ENCODE measurements at places on chromosomes 6 and 20.

DNA sequence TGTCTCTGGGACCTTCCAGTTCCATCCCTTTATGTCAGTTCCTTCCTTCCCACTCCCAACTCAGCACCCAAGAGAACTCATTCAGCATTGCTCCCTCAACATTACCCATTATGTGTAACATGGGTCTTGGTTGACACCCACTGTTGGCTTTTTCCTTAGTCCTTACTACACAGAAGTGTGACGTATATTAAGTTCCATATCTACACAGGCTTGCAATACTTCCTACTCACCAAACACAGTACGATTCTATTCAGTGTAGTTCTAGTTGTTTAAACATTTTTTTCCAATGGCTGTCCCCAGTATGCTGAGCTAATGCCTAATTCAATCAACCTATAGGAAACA is 37.7 kb downstream of the ARHGAP18 start:
- peak; percentile 42 for DNase-seq

- DNase-seq: no peak
These were observed 63.2 kb downstream of the PKIB start for GRCh38 chr6:122673343-122673961.

GRCh38 chr20:57785720-57786119 is 75.9 kb upstream of the PMEPA1 start:
- DNase-seq: no peak

DNA sequence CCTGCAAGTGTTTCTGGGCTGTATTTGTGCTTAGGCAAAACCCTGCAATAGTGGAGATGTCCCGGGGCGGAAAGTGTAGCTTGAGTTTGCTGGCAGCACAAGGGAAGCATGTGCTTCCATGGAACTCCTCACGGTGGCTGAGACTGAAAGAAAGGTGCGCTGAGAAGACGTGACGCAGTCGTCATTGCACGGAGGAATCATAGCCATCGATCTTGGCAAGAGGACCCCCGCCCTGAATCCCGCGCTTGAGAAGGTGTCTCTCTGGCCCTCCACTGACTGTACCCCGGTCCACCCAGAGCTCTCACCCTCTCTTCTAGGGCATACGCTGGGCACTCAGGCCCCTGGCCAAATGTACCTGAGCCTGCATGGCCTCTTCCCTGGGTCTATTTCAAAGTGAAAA is 1081.8 kb upstream of the DEFB115 start:
- no peak for DNase-seq

GRCh38 chr6:63740709-63741108 is 105.1 kb downstream of the PHF3 start:
- DNase-seq: no peak

DNA sequence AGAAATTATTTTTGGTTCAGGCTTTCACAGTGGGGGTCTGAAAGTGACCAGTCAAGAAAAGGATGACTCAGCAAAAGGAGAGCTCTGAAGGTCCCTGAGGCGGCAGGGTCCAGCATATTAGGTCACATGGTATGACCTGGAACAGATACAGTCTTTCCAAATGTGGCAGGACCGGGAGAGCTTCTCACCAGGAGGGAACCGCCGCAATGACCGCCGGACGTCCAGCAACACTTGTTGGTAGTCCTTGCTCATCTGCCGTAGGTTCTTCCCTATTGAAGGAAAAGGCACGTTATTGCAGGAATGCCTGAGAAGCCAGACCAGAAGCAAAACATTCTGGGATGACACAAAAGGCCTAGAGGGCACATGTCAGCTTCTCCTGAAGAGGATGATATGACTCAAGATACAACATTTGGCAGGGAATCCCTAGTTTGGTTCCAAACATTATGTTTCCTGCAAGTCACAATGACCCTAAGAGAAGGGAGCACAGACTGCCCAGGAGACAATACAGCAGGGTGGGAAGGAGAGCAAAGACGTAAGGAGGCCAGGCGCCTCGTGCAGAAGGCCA is 17.4 kb downstream of the TBC1D20 start:
- no peak for DNase-seq

- no peak for DNase-seq
These were observed 6.5 kb upstream of the DST start for GRCh38 chr6:56649053-56649769.

DNA sequence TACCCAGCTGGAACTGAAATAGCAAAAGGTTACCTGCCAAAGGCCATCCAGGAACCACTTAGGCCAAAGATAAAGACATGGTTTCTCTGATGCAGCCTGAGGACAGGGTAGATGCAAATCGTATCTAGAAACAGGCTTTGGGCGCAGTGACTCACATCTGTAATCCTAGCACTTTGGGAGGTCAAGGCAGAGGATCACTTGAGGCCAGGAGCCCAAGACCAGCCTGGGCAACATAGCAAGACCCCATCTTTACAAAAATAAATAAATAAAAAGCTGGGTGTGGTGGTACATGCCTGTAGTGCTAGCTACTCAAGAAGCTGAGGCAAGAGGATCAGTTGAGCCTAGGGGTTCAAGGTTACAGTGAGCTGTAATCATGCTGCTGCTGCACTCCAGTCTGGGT is 52.9 kb upstream of the RNF144B start:
- no peak for DNase-seq

GRCh38 chr20:50610212-50610718 is 81.1 kb downstream of the RIPOR3 start:
- DNase-seq: no peak

DNA sequence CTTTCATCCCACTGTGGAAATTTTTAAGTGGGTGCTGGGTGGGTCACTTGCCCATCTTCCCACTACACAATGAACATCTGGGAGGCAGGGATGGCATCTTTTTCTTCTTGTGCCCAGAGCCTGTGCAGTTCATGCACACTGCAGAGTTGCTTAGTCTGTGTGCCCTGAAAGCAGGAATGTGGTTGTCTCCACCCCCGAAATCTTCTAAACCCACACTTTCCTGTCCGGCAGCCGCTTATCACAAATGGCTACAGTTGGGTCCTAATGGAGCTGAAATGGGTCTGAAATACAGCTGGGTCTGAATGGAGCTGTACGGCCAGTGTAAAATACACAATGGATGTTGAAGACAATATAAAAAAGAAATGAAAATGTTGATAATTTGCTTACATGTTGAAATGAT is 112.1 kb upstream of the PMEPA1 start:
- no peak for DNase-seq

DNA sequence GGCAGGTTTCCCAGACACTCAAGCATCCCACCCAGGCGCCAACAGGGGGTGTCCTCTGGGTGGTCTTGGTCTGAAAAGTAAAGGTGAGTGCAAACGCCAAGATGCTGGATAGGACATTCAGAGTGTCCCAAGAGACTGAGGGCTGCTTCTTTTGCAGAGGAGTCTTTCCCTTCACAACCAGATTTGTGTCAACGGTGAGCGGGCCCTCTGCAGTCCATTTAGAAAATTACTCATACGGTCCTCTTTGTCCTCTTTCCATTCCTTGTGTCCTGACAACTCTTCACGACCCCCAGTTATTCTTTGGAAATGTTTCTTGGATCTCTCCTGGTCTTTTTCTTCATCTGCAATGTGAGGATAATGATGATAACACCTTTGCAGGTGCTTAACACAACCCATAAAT is 257.8 kb downstream of the CDC5L start:
- no peak for DNase-seq

GRCh38 chr6:43809417-43810305 is 39.6 kb downstream of the VEGFA start:
- DNase-seq: no peak

GRCh38 chr20:3190681-3191111 is 13.8 kb downstream of the DDRGK1 start:
- no peak for DNase-seq

DNA sequence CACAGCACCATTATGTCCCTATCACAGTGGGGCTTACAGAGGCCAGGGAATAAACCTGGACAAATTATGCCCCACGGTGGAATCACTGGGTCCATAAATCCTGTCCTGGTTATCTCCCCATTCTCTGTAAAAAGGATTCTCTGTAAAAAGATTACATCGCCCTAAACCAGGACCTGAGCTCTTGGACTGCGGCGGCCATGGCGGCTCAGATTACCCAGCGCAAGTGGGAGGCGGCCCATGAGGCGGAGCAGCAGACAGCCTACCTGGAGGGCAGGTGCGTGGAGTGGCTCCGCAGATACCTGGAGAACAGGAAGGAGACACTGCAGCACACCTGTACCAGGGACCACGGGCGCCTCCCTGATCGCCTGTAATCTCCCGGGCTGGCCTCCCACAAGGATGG is 8.4 kb upstream of the HLA-A start:
- no peak for DNase-seq

DNA sequence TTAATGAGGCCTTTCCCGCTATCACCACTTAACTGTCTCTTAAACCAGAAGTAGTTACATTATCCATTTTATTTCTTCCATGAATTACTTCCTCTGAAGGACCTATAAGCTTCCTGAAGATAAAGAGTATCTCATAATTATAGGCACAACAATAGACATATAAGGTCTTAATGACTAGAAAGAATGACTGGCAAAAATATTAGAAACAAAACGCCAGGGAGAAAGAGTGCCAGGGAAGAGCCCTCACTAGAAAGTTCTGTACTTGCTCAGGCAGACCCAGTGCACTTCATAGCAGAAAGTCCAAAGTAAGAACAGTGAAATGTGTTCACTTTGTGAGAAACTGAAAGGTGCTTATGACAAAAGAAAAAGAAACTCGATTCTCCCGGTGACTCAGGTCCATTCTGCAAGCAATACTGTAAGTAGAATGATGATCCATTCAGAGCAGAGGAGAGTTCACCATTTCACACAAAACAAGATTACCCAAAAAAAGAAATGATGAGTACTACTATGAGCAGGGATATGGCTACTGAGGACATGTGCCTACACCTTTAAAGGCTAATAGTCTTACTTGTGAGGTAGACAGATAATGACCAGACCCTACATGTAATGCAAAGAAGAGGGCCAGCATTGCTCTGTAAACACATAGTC is 5.5 kb downstream of the ZNF334 start:
- no peak for DNase-seq

- no peak for DNase-seq
These were observed 127.4 kb downstream of the C6orf118 start for GRCh38 chr6:165181951-165182414.

DNA sequence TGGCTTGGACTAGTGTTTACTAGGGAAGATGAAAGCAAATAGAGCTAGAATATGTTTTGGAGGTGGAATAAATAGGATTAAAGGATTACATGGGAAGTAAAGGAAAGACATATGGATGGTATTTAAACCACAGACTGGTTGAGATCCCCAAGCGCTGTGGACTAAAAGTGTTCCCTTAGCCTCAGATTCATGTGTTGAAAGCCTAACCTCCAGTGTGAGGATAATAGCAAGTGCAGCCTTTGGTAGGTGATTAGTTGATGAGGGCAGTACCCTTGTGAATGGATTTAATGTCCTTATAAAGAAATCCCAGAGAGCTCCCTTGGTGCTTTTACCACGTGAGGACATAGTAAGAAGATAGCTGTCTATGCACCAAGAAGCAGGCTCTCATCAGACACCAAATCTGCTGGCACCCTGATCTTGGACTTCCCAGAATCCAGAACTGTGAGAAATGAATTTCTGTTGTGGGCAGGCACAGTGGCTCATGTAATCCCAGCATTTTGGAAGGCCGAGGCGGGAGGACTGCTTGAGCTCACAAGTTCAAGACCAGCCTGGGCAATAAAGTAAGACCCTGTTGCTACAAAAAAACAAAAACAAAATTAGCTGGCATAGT is 57.3 kb upstream of the MCM9 start:
- DNase-seq: no peak

- no peak for DNase-seq
These were observed 15.0 kb downstream of the IMPG1 start for GRCh38 chr6:76057469-76057868.

GRCh38 chr6:79168695-79168980 is 65.8 kb downstream of the HMGN3 start:
- no peak for DNase-seq

DNA sequence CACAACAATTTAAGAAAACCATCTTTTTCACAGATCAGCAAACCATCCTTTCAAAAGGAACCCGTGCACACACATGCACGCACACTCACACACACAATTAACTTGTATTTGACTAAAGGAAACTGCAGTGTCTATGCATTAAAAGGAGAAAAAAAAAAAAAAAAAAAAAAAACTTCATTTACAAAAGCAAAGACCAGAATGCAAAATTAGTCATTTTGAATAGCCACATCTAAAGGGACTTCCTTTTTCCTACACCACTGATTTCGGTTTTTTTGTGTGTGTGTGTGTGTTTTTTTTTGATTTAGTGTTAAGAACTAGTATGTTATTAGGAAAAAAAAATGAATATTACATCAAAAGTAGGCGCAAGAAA is 6.3 kb downstream of the ZMYND8 start:
- no peak for DNase-seq

DNA sequence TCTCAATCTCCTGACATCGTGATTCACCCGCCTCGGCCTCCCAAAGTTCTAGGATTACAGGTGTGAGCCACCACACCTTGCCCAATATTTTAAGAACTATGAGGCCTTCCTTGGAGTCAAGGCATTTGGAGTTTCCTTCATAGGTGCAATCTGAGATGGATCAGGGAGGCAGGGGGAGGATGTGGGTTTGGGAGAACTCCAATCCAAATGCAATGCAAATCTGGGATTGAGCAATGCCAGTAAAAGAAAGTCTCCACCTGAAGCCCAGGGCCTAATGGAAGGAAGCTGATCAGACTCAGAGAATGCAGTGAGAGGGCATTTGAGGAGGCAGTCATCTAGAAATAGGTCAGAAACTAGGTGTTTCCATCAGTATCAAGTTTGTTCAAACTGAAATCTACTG is 21.2 kb downstream of the RSPH3 start:
- no peak for DNase-seq

GRCh38 chr6:16930432-16930831 is 169.2 kb upstream of the ATXN1 start:
- DNase-seq: no peak

DNA sequence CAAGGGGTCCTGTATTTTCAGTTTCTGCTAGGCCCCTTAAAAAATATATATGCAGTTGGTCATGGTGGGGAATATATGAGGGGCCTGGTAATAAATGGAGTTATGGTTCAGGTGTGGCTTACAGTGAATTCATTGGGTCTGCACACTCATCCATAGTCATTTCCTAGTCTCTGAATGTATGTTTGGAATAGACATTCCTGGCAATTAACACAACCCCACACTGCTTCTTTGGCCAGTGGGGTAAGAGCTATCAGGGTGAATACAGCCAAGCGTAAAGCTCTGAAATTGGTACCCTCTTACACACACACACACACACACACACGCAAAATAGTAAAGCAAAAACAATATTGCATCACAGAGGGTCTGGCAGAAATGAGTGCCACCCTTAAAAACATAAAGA is 56.5 kb downstream of the QRSL1 start:
- no peak for DNase-seq

GRCh38 chr6:22326500-22326899 is 29.7 kb upstream of the PRL start:
- DNase-seq: no peak

DNA sequence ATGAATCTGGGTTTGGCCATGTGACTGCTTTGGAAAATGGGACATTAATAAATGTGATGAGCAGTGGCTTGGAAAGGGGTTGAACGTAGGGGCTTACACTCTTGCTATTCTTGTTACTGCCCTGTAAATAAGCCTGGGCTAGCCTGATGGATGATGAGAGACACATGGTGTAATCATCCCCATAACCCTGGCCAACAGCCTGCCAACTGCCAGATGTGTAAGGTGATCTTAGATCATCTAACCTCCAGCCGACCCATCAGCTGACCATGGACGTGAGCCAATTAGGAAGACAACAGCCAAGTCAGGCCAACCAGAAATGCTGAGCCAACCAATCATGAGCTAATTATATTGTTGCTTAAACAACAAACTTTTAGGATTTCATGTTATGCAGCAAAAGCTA is 25.2 kb downstream of the FBXO30 start:
- DNase-seq: no peak

- no peak for DNase-seq
These were observed 47.3 kb downstream of the DAAM2 start for GRCh38 chr6:39839445-39839844.

GRCh38 chr6:134288538-134289203 is 29.2 kb downstream of the SGK1 start:
- no peak for DNase-seq

Measured in esophagus muscularis mucosa (tissue), 4 donors.